ENCODE measurements at places on chromosomes 7 and 10.

- DNase-seq = no peak
These were observed 388.3 kb downstream of the KIF20B start for GRCh38 chr10:90089719-90090118.

DNA sequence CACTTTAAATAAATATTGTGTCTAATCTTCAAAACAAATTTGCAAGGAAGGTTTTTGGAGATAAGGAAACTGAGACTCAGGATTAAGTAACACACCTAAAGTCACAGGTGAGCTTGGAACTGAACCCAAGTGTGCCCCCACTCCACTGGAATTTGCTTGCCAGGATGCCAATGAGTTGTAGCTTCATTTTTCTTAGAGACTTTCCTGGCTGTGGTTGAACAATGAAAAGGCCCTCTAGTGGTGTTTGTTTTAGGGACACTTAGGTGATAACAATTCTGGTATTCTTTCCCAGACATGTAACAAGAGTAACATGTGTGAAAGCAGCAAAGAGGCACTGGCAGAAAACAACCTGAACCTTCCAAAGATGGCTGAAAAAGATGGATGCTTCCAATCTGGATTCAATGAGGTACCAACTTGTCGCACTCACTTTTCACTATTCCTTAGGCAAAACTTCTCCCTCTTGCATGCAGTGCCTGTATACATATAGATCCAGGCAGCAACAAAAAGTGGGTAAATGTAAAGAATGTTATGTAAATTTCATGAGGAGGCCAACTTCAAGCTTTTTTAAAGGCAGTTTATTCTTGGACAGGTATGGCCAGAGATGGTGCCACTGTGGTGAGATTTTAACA lies 1.5 kb downstream of the IL6 start:
- DNase-seq = peak; percentile 12

GRCh38 chr7:30301751-30302150 lies 17.4 kb downstream of the ZNRF2 start:
- DNase-seq = no peak

- DNase-seq = no peak
These were observed 1.1 kb upstream of the FEZF1 start for GRCh38 chr7:122305475-122306319.

- no peak for DNase-seq
These were observed 89.7 kb upstream of the PDGFA start for GRCh38 chr7:609365-609764.

- no peak for DNase-seq
These were observed 21.9 kb downstream of the ERLIN1 start for GRCh38 chr10:100163704-100164621.

- no peak for DNase-seq
These were observed 29.9 kb downstream of the LSMEM1 start for GRCh38 chr7:112510743-112511110.

GRCh38 chr10:100482181-100482833 lies 19.5 kb downstream of the WNT8B start:
- peak; percentile 67 for DNase-seq

GRCh38 chr10:97547962-97548361 lies 24.6 kb upstream of the ANKRD2 start:
- DNase-seq = no peak

DNA sequence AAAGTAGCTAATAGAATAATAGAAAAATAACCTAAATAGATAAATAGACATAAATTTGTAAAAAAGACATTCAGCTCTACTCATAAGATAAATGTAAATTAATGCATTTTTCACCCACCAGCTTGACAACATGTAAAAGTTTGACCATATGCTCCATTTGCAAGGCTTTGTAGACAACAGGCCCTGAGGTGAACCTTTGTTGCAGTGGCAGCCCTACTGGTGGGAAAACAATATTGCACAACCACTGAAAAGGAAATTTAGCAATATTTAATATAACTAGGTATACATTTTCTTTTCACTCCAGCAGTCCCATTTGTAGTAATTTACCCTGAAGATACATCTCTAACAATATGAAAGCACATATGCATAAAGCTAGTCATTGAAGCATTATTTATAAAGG lies 39.0 kb upstream of the ADRA2A start:
- DNase-seq = no peak

- no peak for DNase-seq
These were observed 113.6 kb downstream of the CCNY start for GRCh38 chr10:35449944-35450343.
